Esophagus squamous epithelium (tissue), 5 donors: ENCODE measurements at places on chromosomes 13 and 19.

GRCh38 chr19:41263042-41263849, 926 bp upstream of the HNRNPUL1 start:
- DNase-seq: no peak

DNA sequence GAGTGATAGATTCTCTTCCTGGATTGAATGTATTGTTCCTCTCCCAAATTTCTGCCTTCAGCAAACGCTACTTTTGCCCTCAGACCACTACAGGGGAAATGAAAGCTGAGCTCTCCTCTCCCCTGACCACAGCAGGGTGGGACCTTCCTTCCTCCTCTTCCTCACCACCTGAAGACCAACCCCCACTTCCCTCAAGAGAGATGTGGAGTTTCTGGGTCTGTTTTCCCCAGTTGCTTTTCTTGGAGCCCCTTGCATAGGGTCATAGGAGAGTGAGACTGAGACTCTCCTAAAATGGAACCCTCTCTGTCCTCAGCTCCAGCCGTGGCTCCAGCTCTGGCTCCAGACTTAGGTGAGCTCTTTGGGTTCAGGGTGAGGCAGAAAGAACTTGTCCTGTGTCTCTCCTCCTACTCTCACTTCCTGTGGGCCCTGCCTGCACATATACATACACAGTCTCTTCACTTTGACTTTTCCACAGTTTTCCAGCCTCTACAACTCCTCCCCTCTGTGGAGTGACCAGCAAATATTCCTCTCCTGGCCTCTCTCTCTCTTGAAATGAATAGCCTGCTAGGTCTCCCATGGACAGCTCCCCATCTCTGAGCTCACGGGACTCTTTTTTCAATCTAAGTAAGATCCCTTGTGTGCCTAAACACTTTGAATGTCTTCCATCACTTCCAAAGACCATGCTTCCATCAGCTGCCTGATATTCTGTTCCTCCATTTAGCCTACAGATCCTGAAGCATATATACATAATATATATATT, 19.2 kb upstream of the ZNF175 start:
- no peak for DNase-seq

- no peak for DNase-seq
These were observed 1183.3 kb downstream of the SLITRK1 start for GRCh38 chr13:82698941-82699340.

GRCh38 chr13:86383151-86383550, 583.9 kb upstream of the SLITRK6 start:
- DNase-seq: no peak

DNA sequence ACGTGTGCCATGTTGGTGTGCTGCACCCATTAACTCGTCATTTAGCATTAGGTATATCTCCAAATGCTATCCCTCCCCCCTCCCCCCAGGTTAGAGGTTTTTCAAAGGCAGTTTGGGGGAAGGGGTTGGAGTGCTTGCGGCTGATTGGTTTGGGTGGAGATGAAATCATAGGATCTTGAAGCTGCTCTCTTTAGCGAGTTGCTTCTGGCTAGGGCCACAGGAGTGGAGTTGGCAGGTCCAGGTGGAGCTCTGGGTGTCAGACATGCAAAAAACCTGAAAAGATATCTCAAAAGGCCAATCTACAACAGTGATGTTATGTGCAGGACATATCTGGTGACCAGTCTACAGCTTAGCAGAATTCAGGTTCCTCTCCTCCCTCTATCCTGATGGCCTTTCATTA, 32.6 kb upstream of the CXCL17 start:
- DNase-seq: no peak

DNA sequence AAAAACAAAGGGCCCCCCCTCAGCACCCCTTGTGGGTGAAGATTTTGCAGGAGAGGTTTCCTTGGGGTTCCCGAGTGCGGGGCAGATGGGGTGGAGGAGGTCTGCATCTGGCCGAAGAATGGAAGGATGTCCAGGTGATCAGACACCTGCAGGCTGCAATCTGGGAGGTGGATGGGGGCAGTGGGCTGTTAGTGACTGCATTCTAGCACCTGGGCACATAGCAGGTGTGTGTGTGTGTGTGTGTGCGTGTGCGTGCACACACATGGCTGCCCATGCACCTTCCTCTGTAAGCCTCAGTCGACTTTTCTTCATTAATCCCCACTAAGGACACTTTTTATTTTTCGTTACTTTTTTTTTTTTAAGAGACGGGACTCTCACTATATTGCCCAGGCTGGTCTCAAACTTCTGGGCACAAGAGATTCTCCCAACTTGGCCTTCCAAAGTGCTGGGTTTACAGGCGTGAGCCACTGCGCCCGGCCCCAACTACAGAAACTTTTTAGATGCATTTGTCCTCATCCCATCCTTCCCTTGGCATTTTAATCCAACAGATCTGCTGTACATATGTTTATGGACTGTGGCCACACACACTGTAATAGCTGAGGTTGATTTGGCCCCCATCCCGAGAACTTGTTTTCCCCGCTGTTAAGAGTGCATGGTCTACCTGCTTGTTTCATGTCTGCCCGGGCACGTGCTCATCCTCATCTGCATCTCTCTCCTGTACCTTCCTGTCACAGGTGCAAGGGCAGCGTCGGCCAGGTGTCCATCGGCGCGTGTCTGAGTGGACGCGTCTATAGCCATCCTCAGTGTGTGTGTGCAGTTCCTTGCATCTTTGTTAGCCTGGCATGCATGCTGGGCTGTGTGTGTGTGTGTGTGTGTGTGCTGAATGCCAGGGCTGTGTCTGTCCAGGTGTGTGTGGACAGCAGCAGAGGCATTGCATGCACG, 731 bp downstream of the MAG start:
- DNase-seq: no peak

DNA sequence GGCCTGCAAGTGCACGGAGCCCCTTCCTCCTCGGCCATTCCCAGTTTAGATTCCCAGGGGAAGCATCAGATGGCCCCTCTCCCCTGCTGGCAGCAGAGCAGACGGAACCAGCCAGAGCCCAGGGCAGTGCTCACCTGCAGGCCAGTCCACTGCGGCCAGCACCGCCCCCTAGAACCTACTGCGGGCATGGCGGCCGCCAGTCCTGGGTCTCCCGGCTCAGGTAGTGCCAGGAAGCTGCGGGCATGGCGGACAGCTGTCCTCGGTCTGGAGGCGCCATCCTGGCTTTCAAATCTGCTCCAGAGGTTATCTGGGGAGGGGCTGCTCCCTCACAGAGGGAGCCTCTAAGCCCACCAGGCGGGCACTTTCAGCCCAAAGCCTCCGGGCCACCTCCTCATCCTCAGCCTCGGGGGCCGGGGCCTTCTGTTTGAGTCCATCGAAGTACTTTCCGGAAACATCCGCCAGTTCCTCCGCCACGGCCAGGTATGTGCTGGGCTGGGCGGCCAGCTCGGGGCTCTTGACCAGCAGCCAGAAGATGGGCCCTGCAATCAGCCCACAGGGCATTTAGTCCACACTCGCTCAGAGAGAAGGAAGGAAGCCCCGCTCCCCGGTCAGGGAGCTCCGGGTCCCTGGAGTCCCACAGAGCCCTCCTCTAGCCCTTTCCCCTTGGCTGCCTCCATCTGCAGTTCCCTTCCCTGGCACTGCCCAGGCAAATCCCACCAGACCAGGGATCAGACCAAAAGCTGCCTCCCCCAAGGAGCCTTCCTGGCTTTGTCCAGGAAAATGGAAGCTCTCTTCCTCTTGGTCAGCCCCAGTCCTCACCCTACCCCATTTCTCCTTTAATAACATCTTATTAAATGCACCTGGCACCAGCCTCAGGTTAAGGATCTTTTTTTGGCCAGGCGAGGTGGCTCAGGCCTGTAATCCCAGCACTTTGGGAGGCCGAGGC, 7.0 kb upstream of the GP6 start:
- DNase-seq: no peak

GRCh38 chr13:46908501-46908900, 11.6 kb upstream of the HTR2A start:
- no peak for DNase-seq

DNA sequence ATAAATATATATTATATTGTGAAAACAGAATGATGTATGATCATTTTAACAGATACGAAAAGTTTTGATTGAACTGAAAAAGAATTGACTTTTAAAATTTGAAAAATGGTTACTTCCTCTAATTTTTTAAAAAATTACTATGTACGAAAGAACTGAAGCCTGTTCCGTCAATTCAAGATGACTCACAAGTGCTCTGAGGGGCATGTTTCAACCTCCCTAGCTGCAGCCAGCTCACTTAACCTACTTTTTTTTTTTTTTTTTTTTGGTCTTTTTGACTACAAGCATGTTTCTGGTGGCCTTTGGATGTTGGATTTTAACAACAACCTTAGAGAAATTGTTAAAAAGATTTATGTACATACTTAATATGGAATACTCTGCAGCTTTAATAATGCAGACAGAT, 1139.3 kb downstream of the DIAPH3 start:
- DNase-seq: no peak

GRCh38 chr13:21058361-21058760, 3.0 kb downstream of the LATS2 start:
- DNase-seq: no peak

GRCh38 chr19:4694211-4694987, 24.3 kb upstream of the MYDGF start:
- peak; percentile 26 for DNase-seq
